ENCODE measurements at places on chromosomes 1 and 21.

GRCh38 chr1:43388613-43389012 lies 987 bp downstream of the MED8 start:
- DNase-seq, result no peak

DNA sequence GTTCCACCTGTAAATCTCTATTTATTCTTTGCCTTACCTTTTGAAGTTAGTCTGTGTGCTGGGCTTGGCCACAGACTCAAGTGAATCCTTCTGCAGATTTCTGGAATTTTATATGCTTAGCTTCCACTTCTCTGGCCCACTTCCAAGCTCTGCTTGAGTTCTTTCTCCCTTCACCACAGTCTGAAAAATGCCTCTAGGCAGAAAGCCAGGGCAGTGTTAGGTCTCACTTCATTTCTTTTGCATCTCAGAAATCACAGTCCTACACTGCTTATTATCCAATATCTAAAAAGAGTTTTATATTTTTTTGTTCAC lies 48.9 kb downstream of the INKA2 start:
- no peak for DNase-seq

DNA sequence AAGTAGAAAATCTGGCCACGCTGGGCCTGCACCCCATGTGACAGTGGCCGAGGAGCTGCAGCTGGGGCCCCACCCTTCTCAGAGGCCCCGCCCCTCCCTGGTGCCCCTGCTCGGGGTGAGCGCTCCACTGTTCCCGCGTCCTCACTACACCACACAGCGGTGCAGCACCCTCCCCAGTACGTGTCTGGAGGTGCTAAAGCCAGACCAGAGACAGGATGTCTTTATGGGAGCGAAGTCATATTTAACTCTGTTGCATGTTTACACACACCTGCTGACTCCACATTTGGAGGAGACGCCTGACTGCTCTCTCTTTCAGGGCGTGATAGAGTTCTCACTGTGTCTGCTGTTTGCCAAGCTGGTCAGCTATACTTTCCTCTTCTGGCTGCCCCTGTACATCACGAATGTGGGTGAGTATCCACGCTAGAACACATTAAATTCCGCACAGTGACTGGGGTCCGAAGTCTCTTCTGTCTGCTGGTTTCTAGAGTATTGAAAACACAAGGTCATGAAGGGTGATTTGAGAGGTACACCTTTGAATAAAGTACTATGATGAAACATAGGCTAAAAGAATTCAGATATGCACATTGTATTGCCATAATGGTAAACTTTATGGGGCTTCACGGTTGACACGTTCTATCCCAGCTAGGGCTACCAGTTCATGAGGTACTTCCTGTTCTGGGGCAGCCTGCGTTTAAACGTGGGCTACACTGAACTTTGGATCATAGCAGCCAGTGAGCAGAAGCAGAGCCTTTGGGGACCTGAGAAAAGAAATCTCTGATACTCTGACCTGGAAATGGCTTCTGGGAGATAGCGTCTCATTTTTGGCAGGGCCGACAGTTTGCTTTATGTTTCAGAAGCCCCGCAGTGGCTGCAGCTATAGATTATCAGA lies 48.4 kb downstream of the SLC37A1 start:
- DNase-seq, result no peak

DNA sequence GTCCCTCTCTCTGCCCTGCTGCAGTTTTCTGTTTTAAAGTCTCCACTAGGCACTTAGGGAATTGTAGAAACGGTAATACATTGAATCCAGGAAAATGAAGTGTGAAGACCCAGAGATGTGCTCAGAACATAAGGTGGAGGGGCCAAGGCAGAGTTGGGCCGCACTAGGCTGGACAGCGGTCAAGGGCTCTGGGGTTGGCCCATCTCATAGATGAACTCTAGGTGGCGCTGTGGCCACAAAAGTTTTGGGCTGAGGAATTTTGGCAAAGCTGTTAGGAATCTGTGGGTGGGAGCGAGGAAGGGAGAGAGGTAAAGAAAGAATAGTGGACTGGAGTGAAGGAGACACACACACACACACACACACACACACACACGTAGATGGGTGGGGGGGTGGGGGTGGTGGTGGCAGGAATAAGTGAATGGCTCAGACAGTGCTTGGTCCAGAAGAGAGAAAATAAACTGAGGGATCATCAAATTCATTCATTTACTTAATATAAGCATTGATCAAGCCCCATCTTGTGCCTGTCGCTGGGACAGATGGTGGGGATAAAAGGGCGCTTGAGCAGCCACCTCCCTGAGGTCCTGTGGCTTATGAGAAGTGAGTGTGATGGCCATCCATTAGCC lies 258.5 kb downstream of the TRABD2B start:
- DNase-seq, result peak; percentile 60

- DNase-seq, result no peak
Measured at GRCh38 chr1:62716397-62716796, 28.2 kb upstream of the DOCK7 start.

DNA sequence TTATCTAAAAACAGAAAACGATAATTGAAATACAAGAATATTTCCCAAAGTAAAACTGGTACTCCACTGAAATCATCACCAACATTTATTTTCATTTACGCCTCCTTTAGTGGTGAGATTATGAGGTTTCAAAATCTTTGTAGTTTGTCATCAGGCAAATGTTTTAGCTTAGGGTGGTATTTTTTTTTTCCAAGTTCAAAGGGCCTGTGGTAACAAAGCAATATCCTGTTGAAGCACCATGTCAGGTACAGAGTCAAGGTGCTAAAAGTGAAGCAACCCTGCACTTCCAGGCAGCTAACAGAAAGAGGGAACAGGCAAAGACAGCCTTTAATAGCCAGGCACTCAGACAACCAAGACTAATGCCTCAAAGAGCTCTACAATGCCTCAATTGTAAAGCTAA lies 89.2 kb downstream of the JAK1 start:
- no peak for DNase-seq

DNA sequence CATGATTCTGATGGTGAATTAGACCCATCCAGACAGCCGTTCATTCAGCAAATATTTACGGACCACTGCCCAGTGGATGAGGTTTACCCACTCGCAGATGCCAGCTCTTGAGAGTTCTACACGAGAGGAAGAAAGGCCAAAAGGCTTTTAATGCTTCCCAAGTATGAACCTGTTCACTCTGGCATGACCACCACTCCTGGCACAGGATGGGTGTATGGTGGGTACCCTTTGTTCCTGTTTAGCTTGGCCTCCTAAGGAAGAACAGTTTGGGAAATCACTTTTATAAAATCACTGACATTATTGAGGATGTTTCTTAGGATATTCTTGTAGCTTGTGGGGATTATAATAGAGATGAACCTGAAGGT lies 67.2 kb downstream of the HMGB4 start:
- no peak for DNase-seq

DNA sequence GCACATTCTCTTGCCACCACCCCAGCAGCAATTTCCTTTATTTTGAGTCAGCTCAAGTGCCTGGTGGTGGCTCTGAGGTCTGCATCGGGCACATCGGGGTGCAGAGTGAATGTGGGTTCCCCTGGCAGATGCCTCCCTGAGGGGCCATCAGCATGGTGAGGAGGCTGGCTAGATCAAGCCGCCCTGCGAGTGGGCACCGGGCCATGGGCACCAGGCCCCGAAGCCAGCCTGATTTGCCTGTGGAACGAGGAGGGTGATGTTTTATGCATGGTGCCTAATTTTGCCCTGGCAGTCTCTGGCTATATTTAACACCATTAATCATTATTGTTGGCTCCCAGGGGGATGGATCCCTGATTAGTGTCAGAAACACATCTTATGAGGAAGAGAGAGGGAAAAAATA lies 36.3 kb downstream of the ACTL8 start:
- DNase-seq, result no peak

DNA sequence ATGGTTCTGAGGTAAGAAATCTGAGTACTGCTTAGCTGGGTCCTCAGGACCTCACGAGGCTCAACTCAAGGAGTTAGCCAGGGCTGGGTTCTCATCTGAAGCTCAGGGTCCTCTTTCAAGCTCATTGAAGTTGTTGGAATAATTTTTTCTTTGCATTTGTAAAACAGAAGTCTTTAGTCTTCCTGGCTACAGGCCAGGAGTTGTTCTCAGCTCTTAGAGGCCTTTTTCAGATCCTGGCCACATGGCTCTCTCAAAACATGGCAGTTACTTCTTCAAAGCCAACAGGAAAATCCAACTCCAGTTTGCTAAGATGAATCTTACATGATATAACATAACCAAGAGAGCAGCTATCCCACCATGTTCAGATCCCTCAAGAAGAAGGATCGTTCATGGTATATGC lies 92.3 kb upstream of the CHODL start:
- DNase-seq, result no peak

- no peak for DNase-seq
Measured at GRCh38 chr1:214044438-214045214, 56.9 kb downstream of the PROX1 start.

GRCh38 chr1:60583696-60584095 lies 498.7 kb upstream of the NFIA start:
- no peak for DNase-seq

DNA sequence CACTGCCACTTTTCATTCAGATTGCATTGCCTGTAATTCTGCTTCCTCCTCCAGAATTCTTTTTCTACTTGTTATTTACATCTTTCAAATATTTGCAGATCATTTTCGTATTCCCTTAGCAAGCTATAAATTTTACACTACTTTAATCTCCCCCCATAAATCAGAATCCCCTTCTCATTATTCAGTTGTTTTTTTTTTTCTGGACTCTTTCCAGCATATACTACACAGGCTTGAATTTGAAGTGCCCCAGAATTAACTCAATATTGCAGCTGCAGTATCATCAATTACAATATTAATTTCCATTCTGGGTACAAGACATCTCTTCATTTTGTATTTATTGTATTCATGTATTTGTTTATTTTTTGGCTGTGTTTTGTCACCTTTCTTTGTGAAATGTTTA lies 1494.3 kb downstream of the AMY1C start:
- DNase-seq, result no peak

- no peak for DNase-seq
Measured at GRCh38 chr1:233057836-233058235, 107.4 kb downstream of the NTPCR start.

DNA sequence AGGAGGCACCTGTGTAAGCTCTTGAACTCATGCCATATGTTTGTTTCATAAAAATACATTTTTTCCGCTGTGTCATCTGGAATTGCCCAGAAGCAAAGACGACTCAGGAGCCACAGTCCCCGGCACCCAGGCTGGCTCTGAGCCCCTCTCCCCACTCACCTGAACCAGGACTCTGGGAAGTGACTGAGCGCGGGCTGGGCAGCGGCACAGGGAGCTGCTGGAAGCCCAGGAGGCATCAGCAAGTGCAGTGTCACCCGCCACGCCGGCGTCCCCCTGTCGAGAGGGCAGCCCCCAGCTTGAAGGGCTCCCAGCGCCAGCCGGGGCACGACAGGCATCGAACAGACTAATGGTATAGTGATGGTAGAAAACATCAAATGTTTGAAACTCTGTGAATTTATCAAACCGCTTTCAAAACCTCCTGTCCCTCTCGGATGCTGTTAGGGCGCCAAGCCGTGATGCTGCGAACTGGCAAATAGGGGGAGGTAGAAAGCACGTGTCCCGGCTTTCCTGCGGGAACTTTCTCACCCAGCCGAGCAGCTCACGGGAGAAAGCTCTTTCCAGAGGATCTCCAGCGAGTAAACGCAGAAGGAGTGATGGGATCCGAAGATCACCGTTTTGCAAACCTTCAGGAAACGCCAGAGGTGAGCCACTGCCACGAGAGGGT lies 57.8 kb upstream of the COL18A1 start:
- no peak for DNase-seq
